ENCODE measurements at places on chromosomes 2 and 18.

GRCh38 chr18:34650121-34650545 lies 60.0 kb upstream of the DTNA start:
- no peak for DNase-seq

DNA sequence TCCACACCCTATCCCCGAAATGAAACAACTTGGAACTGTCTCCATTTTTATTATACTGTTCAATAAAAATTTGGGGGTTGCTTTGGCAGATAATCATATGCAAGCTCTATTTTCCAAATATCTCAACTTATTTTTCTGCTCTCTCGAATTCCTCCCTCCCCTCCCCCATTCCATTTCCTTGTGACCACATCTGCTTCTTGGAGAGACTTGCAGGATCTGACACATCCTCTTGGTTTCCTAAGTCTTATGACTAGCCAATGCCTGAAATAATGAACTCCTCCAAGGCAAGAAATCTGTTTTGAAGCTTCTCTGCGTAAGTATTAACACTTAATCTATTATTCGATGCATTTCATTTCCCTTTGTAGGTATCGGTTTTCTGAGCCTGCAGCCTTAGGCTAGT lies 16.1 kb downstream of the TGIF1 start:
- DNase-seq: no peak

DNA sequence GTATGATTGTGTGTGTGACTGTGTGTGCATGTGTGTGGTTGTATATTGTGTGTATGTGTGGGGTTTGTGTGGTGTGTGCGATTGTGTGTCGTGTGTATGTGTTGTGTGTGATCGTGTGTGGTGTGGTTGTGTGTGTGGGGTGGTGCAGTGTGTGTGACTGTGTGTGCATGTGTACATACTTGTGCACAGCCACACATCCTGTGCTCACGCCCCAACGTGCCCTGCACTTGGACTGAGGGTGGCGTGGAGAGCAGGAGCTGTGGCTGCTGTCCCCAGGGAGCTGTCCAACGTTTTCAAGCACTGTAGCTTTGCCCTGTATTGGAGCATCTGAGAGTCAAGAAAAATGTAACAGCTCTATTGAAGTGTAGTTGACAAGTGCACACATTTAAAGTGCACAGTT lies 243.2 kb upstream of the HDAC4 start:
- no peak for DNase-seq

- no peak for DNase-seq
Measured at GRCh38 chr18:79042276-79042675, 26.9 kb upstream of the ATP9B start.

DNA sequence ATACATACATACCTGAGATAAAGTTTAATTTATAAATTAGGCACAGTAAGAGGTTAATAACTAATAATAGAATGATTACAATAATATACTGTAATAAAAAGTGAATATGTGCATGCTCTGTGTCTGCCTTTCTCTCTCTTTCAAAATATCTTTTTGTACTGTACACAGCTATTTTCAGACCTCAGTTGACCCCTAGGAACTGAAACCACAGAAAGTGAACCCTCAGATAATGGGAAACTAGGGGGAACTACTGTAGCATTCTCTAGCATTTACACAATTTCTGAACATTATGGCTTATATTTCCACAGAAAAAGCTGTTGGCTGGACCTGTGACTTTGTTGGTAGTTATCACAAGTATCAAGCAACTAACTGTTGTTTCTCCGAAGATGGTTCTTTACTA lies 25.9 kb downstream of the WDR75 start:
- no peak for DNase-seq

DNA sequence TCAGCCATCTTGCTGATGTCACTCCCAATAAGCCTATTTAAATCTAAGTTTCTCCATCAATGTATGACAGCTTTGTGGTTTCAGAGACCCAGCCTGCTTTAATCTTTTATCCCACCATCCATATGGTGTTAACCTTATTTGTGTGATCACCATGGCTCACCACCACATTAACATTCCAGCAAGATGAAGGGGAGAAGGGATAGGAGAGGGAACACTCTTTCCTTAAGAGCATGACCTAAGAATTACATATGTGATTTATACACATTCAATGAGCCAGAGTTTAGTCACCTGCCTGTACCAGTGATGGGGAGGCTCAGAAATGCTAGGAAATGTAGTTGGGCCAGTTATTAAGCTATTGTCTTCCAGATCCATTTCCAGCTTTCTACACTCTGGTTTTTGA lies 44.5 kb upstream of the CHN1 start:
- no peak for DNase-seq
